ENCODE measurements at places on chromosomes 1 and 21.

DNA sequence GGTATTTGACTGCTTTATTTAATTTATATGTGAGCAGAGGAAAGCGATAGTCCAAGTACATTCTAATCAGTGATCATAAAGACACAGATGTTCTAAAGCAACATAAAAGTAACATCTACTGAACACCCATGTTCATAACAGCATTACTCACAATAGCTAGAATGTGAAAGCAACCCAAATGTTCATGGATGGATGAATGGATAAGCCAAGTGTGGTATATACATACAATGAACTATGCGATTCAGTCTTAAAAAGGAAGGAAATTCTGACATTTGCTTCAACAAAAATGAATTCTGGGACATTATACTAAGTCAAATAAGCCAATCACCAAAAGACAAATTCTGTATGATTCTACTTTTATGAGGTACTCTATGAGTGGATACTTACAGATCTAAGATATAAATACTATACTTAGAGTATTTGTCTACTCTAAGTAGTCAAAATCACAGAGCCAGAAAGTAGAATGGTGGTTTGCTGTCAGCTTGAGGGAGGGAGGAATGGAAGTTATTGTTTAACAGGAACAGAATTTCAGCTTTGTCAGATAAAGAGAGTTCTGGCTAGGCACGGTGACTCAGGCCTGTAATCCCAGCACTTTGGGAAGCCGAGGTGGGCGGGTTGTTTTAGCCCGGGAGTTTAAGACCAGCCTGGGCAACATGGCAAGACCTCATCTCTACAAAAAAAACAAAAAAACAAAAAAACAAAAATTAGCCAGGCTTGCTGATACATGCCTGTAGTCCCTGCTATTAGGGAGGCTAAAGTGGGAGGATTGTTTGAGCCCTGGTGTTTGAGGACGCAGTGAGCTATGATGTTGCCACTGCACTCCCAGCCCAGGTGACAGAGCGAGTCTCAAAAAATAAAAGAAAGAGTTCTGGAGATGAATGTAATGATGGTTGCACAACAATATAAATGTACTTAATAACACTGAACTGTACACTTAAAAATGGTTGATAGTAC is 79.7 kb upstream of the ARHGAP29 start:
- no peak for DNase-seq

DNA sequence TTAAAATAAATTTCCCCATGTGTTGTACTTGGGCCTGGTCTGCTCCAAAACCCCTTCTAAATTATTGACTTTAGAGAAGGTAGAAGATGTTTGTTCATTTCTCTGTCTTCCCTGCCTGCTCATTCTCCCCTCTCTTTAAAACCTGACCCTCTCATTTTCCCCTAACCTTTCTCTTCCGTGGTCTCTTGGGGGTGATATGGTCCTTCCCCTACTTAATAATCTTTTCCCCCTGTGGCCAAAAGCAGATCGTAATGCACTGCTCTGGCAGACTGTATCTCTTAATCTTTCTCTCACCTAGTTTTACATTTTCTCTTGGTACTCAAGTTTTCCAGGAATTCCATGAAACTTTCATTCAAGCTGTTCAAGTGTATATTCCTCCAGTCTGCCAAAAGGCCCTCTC is 301.7 kb downstream of the TTLL7 start:
- no peak for DNase-seq

- DNase-seq = no peak
Measured at GRCh38 chr1:3516911-3517675, 62.6 kb downstream of the ARHGEF16 start.

GRCh38 chr1:153417136-153417888 is 992 bp downstream of the S100A7A start:
- no peak for DNase-seq

GRCh38 chr1:202802998-202803932 is 5.0 kb downstream of the KDM5B start:
- DNase-seq = no peak

GRCh38 chr1:63327417-63328054 is 5.2 kb downstream of the FOXD3 start:
- peak; percentile 46 for DNase-seq

DNA sequence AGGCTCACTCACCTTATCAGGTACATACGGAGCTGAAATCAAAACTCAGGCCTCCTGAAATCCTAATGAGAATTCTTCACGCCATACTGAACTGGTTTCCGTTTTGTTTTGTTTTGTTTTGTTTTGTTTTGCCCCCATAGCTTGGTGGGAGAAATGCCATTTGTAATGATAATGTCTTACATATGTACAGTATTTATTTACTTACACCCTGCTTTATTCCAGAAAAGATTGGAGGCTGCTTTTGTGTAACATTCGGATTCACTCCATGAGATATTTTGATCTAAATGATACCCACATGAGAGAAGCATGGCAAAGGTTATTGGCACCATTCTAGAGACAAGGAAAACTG is 84.7 kb downstream of the EPHB2 start:
- DNase-seq = no peak

Measured in NCI-H2029 (cell line).